ENCODE measurements at places on chromosomes 16 and 17.

DNA sequence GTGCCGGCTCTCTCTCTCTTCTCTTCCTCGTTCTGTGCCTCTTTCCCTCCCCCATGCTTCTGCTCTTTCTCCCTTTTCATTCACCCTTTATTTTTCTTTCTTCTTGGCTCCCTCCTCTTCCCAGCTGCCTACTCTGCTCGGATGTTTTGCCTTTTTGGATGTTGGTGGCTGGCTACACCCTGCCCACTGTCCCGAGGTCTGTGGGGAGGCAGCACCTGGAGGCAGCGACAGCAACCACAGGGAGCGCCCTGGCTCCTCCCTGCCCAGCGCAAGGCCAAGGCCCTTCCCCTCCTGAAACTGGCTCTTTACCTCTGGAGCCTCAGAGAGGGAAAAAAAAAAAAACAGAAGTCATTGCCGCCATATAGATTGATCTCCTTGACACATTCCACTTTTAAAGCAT is 20.0 kb downstream of the CLUAP1 start:
- no peak for DNase-seq

DNA sequence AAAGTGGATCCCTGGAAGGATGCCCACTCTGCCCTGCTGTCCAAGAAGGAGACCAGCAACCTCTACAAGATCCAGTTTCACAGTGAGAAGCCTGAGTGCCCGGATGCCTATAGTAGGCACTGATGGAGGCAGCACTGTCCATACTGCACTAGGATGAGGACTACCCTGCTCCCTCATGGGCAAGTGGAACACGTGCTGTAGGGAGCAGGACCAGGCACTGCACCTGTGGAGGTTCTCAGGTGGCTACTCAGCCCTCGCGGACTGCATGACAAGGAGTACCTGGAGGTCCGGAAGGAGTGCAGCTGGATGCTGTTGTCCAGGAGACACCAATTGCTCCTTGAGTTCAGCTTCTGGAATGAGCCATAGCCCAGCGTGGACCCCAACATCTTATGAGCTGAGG is 146.1 kb upstream of the NLRP1 start:
- DNase-seq = no peak

- no peak for DNase-seq
Measured at GRCh38 chr16:12737563-12737962, 66.1 kb downstream of the CPPED1 start.

DNA sequence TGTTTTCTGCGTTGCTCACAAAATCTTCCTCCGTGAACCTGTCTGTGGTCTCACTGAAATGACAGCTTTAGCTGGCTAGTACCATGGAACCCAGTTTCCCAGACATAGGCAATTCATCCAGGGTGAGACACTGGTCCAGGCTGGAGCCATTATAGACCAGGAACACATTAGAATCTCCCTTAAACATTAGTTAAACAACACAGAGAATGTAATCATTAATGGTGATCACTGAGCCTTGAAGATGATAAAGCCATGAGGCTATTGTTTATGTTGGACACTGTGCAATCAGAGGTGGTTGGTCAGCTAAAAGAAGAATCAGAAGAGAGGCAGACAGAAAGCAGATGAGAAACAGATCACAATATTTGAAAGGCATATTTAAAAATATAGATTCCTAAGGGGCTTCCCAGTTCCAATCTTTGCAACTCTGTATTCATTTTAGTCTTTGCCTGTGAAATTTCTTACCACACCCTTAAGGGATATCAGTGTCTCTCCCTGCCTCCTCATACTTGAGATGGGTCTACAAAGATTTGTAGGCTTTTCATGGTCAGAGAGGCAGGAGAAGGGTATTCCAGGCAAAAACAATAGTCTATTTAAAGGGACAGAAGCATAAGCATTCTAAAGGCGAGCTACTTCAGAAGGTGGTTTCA is 317.9 kb downstream of the MAP2K6 start:
- DNase-seq = no peak

Measured in fibroblast of skin of abdomen (primary cell).